ENCODE measurements at places on chromosomes 1 and 21.

DNA sequence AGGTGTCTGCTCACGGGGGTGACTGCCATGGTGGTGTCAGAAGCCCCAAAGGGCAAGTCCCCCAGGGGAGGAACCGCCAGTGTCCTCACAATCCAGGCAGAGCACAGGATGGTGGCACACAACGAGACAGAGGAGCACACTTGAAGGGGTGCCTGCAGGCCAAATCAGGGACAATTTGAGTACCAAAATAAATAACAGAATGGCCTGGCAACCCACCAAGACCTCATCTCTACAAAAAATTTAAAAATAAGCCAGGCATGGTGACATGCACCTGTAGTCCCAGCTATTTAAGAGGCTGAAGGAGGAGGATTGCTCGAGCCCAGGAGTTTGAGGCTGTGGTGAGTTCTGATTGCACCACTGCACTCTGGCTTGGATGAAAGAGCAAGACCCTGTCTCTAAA lies 38.2 kb downstream of the TIAM1 start:
- DNase-seq: no peak

GRCh38 chr1:204407295-204407971 lies 4.2 kb downstream of the PPP1R15B start:
- DNase-seq: no peak

- DNase-seq: no peak
Measured at GRCh38 chr1:203563291-203563690, 63.3 kb upstream of the ATP2B4 start.

DNA sequence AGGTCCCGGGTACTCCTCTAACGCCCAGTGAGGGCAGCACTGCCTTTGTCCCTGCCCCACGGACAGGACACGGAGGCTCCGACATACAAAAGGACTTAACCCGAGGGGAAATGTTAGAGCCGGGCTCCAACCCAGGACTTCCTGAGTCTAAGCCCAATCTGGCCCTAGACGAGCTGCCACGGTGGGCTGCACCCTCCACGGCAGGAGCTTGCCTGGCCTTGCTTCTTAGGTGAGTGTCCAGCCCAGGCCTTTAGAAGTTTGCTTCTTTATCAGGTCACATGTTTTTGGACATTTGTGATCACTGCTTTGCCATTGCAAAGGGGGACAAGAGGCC lies 11.0 kb upstream of the TMEM200B start:
- DNase-seq: no peak

DNA sequence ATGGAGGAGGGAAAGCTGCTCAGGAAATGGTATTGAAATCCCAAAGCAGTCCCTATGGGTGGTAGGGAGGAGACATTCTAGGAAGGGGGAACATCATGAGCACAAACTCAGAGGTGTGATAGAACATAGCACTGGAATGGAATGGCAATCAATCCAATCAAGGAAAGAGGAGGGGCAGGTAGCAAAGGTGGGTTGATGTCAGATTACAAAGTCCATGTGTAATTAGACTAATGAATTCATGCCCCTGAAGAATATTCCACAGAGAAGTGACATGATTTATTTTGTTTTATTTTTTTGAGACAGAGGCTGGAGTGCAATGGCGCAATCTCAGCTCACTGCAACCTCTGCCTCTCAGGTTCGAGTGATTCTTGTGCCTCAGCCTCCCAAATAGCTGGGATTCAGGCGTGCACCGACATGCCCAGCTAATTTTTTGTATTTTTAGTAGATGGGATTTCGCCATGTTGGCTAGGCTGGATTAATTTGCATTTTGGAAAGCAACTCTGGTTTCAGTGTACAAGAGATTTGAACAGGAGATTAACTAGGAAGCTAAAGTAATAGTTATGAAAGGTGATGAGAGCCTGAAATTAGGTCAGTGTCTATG lies 36.1 kb downstream of the DEGS1 start:
- DNase-seq: no peak

DNA sequence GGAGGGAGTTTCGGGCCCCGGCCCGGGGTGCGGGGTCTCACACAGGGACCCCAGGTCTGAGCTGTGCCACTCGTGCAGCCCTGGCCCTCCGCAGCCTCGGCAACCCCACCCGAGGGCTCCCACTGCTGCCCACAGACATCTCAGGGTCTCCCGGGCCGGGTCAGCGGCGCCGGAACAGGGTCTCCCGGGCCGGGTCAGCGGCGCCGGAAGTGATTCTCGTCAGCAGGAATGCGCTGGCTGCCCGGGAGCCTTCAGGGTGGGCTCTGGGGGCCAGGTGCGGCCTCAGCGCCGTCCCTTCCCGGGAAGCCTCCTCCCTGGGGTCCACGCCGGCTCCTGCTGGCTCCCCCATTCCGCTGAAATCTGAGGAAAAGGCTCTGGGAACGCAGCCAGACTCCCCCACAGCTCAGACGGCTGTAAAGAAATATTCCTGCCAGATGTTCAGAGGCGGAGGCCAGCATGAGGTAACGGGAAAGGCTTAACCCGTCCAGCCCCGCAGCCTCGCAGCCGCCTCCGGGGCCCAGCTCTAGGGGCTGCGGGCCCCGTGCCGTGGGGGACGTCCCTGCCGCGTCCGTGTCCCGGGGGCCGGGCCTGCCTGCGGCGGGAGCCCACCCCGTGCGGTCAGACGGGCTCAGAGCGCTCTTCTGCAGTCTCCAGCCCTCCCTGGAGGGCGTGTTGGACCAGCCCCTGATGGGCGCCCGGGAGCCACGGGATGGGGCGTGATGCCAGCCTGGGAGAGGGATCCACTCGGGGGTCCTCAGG lies 8.7 kb upstream of the COL6A1 start:
- DNase-seq: no peak

GRCh38 chr1:94316836-94317789 lies 79.7 kb upstream of the ARHGAP29 start:
- no peak for DNase-seq

- no peak for DNase-seq
Measured at GRCh38 chr1:203135636-203136305, 8.2 kb downstream of the ADORA1 start.
